ENCODE measurements at places on chromosomes 6 and 20. TPM values are rescaled to one million over a fixed set of nuclear protein-coding genes. Genes with fewer than 3 reads are reported as not detected.

DNA sequence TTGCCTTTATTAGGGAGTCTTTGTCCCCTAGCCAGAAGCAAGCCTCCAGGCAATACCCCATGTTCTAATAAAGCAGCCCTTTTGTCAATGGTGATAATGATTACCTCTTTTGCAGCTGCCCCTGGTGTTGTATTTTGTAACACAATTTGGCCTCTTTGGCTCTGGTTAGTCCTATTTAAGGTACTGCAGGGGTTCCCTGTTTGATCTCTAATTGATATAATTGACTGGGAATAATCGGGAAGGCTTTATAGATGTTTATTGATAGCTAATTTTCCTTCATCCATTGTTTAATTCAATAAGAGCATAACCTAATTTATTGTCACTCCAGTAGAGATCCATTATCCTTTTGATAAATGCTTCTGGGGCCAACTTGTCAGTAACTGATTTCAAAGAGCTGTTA is 537.2 kb downstream of the PKHD1 start:
- no peak for DNase-seq

- DNase-seq: no peak
Observed at GRCh38 chr6:69816569-69816968, 19.8 kb upstream of the LMBRD1 start.

DNA sequence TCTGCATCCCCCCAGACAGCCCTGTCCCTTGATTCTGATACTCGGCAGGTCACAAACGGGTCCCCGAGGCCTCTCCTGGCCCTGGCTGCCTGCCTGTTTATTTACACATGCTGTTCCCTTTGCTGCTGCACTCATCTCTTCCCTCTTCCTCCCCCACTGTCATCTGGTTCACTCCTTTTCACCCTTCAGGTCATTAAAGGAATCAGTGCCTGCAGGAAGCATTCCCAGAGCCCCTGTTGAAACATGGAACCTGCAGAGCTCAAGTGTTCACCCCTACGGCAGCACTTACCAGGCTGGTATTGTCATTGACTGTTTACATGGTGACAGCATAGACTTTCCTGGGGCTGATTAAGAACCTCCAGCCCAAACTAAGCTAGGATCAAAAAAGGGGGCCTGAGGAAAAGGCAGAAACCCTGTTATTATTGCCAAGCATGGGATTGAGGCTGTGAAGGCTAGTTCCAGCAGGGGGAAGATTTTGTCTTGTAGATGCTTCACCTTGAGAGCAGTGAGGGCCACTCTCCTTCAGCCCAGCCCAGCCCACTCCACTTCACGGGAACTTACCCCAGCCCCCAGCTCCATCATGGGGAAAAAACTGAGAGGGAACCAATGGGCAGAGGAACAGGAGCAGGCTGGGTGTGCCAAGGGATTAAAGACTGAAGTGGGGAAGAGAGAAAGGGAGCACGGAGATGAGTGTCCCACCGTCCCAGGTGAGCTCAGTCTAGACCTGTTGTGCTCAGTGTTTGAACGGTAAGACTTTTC is 73.2 kb downstream of the JPH2 start:
- DNase-seq: no peak

GRCh38 chr6:162478192-162478671 is 249.3 kb downstream of the PRKN start:
- DNase-seq: no peak

The C20orf141 gene
- total RNA-seq: not detected

The PTCRA gene
- not detected for total RNA-seq

Data from osteocyte (in vitro differentiated cells).